ENCODE measurements at places on chromosomes 7 and 10. TPM values are rescaled to one million over a fixed set of nuclear protein-coding genes. Genes with fewer than 3 reads are reported as not detected.

- no peak for DNase-seq
These were observed 109.8 kb upstream of the WDR11 start for GRCh38 chr10:120741396-120741795.

GRCh38 chr10:114611617-114612016 is 46.5 kb downstream of the ABLIM1 start:
- DNase-seq = no peak

DNA sequence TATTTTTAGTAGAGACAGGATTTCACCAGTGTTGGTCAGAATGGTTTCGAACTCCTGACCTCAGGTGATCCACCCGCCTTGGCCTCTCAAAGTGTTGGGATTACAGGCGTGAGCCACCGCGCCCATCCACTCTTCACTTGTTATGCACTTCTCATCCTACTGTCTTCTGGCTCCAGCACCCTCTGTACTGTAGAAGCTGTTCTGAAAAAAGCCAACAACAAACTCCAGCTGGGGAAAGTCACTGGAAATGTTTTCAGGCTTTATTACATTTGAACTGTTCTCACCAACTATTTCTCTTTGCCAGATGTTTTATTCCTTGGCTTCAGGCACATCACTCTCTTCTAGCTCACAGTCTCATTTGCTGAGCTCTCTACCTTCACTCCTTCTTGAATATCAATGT is 122.5 kb upstream of the EGR2 start:
- no peak for DNase-seq

Gene OPN4
- not detected for polyA plus RNA-seq

Gene GJD4
- polyA plus RNA-seq = not detected

Gene PTPRN2
- 1.4 TPM for polyA plus RNA-seq

DNA sequence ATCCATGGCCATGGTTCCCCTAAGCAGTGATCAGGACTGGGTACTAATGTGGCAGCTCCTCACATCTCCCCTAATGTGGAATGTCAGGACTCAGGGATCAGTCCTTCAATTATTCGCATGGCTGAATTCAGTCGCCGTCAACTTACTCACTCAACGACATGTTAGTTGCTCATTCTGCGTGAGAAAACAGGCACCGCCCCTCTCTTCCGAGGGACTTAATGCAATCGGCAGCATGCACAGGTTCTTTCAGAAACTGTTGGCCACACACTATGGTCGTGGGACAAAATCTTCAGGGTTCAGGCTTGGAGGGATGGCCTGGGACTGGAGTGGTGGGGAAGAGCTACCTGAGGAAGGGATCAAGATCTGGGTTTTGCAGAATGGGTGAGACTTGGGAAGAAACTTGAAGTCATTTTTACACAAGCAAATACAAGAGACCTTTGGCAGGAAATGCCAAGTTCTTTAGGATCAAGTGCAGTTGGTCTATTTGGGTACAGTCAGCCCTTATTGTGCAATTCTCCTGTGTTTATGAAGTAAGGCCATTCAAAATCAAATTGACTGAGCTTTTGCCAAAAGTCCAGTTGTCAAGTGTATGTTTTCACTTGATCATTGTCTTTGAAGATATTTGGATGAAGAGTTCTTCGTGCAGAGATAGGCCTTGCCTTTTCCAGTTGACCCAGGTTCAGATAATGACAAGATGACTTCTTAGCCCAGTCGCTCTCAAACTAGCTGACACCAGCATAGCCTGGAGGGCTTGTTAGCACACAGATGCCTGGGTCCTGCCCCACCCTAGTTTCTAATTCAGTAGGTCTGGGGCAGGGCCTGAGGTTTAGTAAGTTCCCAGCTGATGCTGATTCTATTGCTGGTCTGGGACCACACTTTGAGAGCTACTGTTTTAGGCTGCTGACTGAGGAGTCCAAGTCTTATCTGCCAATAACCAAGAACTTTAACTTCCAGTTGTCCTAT is 48.5 kb downstream of the LRRC18 start:
- no peak for DNase-seq

DNA sequence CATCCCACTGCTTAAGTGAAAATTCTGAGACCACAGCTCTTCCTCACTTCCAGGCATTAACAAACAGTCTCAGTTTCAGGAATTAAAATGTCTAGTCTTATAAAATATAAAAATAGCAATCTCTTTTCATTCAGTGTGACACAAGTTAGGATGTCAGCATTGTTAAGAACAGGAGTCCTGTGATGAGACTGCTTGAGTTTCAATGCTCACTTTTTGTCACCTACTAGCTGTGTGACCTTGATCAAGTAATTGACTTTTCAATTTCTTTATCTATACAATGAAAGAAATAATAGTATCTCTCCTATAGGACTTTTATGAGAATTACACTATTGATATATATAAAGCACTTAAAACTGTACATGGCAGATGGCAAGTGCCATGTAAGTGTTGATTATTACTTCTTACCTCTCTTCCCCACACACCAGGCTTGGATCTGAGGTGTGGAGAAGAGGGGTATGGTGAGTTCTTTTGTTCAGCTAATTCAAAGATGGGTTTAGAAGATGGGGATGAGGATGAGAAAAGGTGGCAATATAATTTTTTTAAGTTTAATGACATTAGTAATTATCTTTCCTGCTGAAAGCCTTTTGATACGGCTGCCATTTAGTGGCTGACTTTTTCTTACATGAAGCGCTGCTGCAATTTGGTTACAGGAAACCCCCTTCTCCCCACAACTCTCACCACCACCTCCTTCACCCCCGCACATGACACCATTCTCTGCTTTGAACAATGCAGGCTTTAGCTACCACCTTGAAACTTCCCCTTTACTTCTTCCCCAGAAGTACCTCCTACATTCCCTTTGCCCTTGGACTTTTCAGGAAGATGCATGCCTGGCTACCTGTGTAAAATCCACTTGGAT is 20.8 kb upstream of the HYAL4 start:
- no peak for DNase-seq

- no peak for DNase-seq
These were observed 5.8 kb upstream of the POLM start for GRCh38 chr7:44087911-44088838.

- DNase-seq = peak; percentile 87
These were observed 17.8 kb upstream of the ZKSCAN1 start for GRCh38 chr7:99997545-99998137.
